ENCODE measurements at places on chromosomes 12 and 14.

DNA sequence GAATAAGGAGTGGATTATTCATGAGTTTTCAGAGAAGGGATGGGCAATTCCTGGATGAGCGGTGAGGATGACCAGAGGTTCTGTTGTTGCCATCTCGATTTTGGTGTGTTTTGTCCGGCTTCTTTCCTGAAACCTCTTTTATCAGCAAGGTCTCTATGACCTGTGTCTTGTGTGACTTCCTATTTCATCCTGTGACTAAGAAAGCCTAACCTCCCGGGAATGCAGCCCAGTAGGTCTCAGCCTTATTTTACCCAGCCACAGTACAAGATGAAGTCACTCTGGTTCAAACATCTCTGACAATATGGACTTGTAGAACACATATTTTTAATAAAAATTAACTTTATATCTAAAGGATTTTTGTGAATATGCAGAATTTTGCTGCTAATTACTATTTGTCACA is 716.4 kb downstream of the FSCB start:
- DNase-seq, result no peak

DNA sequence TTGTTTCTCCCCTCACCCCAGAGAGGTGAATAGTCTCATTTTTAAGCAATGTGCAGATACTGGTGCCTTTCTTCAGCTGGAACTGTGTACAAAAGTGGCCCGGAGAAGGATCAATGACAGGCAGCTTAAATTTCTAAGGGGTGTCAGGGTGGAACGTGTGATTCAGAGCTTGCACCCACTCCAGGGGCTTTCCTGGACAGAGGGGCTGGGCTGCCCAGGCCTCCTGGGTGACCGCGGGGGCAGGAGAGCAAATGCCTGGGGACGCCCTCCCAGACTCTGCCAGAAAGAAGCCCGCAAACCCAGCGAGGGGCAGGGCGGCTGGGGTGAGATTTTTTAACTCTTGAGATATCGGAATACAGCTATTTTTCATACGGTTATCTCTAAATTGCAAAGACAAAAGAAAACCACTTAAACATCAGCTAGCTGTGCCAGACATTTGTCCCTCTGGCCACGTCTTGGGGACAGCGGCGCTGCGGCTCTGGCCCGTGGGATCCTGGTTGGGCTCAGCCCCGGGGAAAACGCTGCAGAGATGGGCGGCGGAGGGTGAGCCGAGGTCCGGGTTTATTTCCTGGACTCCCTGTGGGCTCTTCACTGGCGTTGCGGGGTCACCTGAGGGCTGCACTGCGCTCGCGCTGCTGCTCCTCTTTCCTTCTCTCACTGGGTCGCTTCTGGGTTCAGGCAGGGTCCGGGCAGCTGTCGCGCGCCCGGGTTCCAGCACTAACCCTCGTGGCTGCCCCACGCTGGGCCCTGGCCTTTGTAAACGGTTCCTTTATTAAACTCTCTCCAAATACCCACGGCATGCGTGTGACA is 35.8 kb downstream of the NFKBIA start:
- DNase-seq, result no peak

DNA sequence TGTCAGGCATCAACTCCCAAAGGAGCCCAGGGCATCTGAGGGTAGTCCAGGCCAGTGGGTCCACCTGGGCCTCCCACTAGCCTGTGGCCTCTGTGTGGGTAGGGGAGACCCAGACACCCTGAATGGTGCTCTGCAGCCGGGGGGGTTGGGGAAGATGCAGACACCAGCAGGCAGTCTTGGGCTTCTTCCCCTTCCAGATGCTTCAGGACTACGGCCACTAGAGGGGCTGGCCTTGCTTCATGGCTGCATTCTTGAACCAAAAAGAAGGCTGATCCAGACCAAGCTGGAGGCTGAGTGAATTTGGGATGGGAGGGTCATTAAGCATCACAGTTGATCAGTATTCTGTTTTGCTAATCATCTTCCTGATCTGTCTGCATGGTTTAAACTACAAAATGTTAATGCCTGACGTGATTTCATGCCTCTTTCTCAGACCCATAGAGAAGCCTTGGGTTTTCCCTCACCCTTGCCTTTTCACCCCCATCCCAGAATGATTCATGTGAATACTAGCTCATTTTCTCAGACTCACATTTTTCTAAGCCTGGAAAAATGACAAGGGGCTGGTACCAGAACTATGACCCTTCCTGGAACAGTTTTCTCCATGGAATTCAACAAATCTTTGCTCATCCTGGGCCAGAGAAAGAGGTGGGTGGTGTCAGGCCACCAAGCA is 134.2 kb downstream of the NTF3 start:
- DNase-seq, result no peak

- DNase-seq, result no peak
Observed at GRCh38 chr14:98404811-98405210, 867.2 kb downstream of the BCL11B start.

GRCh38 chr14:91837076-91837475 is 30.3 kb downstream of the TC2N start:
- DNase-seq, result no peak

DNA sequence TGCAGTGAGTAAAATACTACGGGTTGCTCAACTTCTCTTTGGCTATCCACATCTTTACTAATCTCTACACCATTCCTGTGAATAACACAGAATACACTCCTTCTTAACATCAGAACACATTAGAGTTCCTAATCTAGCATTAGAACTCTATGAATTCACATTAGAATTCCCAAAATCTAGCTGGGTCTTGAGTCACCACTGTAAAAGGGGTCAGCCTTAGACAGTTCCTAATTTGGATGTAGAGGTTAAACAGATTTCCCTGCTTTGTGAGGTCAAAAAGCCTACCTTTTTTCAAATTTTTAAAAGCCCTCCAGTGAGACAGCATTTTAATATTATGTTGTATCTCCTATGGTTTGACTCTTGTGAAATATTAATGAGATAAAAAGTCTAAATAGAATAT is 7.4 kb downstream of the HNRNPC start:
- DNase-seq, result no peak

DNA sequence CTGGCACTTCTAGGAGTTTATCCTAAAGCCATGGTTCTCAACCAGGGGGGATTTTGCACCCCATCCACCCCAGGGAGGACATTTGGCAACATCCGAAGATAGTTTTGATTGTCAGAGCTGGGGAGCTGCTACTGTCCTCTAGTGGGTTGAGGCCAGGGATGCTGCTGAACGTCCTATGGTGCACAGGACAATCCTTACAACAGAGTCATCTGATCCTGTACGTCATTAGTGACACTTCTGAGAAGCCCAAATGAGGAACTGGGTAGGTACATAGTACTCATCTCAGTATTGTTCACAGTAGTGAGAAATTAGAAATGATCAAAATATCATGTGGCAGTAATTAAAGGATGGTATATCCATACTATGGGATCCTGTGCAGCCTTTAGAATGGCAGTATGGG is 185.1 kb downstream of the CHST11 start:
- DNase-seq, result no peak

DNA sequence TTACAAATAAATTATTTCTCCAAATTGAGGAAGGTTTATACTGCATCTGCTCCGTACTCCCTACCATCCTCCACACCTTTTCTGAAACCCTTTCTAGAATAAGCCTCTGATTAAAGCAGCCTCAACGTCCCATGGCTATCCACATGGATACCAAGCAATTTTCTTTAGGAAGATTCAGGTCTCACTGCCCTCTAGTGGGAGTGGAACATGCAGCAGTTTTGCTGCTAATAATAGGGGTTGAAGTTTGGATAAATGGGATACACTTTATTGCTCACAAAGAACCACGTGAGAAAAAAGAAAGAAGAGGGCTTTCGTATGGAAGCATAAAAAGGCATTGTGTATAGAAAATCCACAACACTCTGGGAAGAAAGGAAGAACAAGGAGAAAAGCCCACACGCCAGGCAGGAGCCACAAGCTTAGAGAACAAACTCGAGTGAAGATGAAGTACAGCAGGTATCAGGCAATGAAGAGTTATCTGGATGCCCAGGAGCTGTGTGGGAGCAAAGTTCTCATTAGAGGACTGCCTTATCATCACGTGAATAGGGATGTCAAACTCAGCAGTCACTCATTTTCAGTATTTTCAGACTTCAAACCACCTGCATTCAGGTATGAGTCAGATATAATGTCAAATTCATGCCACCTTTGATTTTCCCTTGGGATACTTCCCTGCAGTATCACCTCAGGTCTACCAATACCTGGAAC is 45.8 kb downstream of the CCER1 start:
- DNase-seq, result no peak

DNA sequence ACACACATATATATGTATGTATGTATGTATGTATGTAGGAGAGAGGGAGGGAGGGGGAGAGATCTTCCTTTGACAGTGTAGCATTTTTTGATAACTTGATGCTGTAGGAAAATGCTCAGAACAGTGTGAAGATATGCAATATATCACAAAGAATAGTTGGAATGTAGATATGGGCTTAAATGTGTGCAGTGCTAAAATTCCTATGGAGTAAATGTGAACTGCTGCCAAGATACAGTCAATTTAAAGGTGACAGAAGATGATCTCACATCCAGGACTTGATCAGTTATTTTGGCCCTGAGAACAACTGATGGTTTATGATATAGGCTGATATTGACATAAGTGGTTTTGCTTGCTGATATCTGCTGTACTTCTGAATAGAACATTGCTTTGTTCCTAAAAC is 84.2 kb downstream of the DAAM1 start:
- DNase-seq, result no peak
